ENCODE measurements at places on chromosomes 12 and 14.

GRCh38 chr12:66724026-66724425 is 45.1 kb upstream of the GRIP1 start:
- no peak for DNase-seq

GRCh38 chr12:94261119-94261518 is 112.7 kb downstream of the PLXNC1 start:
- no peak for DNase-seq

- no peak for DNase-seq
These were observed 12.5 kb downstream of the NAA25 start for GRCh38 chr12:112096070-112096469.

DNA sequence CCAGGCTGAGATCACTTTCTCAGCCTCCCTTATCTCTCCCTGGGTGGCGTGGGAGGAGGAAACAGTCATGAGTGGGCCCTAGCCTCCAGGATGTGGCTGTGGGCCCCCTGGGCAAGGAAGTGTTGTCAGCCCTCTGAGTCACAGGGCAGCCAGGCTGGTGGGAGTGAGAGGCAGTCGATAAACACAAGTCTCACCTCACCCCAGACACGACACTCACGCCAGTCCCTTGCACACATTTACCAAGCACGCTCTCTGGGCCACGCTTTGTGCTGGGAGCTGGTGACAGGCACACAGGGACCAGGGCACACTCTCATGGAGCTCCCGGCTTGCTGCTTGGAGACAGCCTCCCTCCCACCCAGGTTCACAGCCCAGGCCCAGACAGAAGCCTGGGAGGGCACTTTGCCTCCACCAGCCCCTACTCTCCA is 1.9 kb upstream of the KRT79 start:
- DNase-seq, result peak; percentile 75

DNA sequence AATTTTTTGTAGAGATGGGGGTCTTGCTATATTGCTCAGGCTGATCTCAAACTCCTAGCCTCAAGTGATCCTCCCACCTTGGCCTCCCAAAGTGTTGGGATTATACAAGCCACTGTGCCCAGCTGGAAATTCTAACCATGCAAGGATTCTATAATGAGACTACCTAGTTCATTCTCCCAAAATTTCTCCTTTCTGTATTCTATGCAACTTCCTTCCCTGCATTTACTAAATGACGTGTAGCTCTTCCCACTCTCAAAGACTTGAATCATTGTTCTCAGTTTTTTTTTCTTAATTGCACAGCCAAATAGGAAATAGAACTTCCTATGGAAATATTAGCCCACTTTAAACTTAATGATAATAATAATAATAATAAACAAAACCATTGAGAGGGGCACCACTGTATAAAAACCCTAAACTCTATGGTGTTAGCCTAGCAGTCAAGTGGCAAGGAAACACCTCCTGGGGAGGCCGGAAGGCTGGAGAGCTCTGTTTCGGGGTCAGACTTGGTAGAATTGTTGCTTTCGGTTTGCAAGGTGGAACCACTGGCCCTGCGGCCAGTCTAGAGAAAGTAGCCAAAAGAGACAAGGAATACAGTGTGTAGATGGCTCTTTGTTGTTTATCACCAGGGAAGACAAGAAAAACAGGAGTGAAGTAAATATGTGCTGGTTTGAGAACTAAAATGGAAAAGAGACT is 40.0 kb upstream of the TESC start:
- DNase-seq, result no peak

- no peak for DNase-seq
These were observed 58.6 kb downstream of the GXYLT1 start for GRCh38 chr12:42086031-42086430.

GRCh38 chr14:101736585-101736984 is 24.9 kb upstream of the PPP2R5C start:
- no peak for DNase-seq

GRCh38 chr12:107983756-107984472 is 145.2 kb upstream of the WSCD2 start:
- peak; percentile 59 for DNase-seq

DNA sequence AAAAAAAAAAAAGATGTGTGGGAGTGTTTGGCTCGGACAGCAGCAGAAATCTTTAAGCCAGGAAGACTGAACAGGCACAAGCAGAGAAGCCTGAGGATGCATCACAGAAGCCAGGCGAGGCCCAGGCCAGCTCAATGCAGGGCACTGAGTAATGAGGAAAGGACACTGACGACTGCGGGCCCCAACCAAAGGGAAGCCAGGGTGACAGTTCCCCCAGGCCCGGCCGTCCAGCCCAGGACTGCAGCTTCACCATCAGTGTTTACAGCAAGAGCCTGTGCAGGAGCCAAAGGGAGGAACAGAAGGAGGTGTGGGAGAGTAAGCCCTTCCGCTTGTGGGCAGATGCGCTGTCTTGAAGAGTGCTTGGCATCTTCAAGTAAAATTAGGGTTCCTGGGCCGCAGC is 205.3 kb upstream of the SFSWAP start:
- no peak for DNase-seq

DNA sequence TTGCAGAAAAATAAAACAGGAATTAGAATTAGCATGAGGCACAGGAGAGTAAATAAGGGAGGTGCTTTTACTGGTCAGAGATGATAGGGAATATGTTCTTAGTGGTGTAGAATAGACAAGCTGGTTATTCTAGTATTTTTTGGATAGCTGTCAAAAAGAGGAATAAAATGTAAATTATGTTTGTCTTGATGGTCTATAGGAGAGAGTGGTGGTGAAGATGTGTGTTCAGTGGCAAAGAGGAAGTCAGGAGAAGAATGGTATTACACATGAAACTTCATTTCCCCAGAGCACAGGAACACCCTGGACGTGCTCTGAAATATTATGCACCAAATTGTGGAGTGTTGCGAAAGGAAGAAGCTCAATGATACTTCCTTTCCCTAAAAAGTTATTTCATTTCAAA is 27.8 kb downstream of the MUCL1 start:
- no peak for DNase-seq

GRCh38 chr12:53365245-53365904 is 14.6 kb upstream of the SP1 start:
- DNase-seq, result no peak

DNA sequence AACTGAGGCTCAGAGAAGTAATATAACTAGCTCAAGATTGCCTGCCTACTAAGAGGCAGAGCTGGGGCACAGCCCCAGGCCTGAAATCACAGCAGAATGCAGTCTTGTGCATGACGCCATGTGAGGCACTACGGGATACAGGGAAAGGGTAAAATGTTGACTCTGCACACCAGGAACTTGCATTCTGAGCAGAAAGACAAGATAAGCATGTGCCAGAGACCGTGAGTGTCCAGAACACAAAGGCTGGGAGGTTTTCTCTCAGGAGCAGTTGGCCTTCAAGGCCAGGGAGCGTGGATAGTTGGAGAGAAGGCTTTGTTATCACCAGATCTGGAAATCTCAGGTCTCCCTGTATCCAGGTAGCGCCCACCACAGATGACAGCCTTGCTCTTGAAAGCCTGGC is 23.2 kb upstream of the MLEC start:
- DNase-seq, result no peak

DNA sequence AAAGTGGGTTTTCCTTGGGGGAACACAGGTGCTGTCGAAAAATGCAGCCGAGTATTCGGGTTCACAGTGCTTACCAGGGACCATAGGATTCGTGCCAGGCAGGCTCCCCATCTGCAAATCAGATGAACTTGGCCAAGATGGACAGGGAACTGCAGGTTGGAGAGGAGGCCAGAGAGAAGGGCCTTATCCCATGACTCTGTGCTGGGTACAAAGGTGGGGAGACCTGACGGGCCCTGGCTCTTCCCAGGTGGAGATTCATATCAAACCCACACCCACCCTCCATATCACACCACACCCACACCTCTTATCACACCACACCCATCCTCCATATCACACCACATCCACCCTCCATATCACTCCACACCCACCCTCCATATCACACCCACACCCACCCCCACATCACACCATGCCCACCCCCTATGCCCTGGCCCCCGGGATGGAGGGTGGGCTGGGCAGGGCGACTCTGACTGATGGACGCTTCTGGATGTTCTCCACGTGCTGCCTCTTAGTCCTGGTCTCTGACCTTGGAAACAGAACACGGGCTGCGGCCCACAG is 319.7 kb downstream of the ADGRD1 start:
- DNase-seq, result no peak

GRCh38 chr14:102462391-102462790 is 47.2 kb downstream of the ANKRD9 start:
- peak; percentile 24 for DNase-seq

DNA sequence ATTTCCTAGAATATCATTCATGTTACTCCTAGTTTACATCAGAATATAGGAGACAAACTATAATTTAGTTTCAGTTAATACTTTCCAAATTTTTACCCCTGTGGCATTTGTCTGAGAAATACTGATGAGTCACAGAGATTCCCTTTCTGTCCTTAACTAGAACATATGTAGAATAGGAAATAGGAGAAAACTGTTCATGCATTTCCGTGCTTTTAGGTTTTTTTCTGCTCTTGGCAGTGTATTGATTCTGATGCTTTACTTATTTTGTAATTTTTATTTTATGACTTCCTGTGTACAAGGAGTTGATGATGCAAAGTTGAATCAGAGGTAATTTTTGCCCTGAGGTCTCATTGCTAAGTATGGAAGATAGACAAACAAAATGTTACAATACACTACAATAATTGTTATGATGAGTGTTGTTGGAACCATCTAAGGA is 23.0 kb downstream of the MNAT1 start:
- peak; percentile 61 for DNase-seq

DNA sequence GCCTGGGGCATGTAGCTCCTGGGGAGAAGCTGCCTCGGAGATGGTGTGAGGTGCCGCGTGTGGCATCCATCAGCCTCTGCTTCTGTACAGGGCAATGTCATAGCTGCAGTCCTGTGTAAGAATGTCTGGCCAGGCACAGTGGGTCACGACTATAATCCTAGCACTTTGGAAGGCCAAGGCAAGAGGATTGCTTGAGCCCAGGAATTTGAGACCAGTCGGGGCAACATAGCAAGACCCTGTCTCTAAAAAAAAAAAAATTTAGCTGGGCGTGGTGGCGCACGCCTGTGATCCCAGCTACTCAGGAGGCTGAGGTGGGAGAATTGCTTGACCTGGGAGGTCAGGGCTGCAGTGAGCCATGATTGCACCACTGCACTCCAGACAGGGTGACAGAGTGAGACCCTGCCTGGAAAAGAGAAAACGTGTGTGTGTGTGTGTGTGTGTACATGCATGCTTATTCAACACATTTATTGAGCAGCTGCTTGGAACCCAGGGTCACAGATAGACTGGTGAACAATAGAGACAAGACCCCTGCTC is 24.1 kb downstream of the RHOF start:
- DNase-seq, result no peak

DNA sequence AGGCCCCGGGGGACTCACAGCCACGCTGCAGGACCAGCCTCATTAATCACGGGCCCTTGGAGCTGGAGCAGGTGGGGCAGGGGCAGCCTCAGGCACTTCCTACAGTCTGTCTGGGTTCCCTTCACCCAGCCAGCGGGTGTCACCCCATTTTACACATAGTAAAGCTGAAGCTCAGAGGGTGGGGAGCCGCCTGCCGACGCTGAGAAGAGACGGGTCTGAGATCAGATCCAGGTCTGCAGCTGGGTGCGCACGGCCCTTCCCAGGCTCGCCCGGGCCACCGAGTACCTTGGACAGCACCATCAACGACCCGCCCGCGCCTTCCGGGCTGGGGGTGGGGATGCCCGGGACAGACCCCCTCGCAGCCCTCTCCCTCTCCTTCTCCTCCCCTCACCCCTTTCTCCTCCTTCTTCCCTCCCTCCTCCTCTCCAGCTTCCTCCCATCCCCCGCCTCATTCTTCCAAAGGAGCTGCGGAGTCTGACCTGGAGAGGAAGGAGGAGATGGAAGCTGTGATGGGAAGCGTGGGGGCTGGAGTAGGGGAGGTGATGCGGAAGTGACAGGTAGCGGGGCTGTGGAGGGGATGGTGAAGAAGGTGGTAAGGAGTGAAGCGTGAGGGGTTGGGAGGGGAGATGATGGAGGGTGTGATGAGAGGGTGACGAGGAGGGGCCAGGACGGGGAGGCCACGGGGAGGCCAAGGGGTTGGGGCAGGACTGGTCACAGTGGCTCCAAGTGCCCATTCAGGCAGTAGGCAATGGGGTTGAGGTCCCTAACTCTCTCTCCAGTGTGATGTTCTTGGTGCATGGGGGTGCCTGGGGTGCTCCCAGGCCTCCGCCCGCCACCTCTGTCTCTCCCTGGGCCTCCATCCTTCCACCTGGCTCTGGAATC is 8.8 kb downstream of the DTX1 start:
- no peak for DNase-seq

- DNase-seq, result peak; percentile 84
These were observed 74.9 kb downstream of the NOVA1 start for GRCh38 chr14:26522967-26523366.

DNA sequence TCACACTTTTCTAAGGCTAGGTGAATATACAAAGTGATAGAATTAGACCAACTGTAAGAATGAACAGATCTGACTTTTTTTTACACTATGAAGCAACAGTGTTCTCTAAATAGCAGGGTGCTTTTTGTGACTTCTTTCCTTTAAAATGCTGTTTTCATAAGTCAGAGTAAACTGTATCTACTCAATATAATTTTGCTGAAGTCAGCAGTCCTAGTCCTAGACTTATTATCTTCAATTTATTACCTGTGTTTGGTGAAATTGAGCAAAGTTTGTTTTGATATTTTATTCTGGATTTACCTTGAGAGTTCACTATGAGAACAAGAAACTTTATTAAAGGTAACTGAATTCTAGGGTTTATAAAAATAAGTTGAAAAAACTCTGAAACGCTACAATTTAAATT is 651.3 kb upstream of the MIS18BP1 start:
- DNase-seq, result no peak

GRCh38 chr14:87387806-87388205 is 605.2 kb downstream of the GALC start:
- no peak for DNase-seq

- DNase-seq, result no peak
These were observed 30.2 kb downstream of the ADCY6 start for GRCh38 chr12:48758737-48759136.

DNA sequence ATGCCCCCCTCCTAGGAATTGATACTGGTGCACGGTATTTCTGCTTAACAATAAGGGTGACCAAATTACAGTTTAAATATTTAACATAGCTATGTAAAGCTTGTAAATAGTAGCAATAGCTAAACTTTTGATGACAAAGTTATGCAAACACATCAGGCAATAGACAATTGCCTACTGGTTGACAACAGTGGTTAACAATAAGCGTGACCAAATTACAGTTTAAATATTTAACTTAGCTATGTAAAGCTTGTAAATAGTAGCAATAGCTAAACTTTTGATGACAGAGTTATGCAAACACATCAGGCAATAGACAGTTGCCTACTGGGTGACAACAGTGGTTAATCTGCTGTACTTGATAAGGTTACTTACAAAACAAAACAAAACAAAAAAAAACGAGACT is 886.5 kb upstream of the FLRT2 start:
- no peak for DNase-seq

DNA sequence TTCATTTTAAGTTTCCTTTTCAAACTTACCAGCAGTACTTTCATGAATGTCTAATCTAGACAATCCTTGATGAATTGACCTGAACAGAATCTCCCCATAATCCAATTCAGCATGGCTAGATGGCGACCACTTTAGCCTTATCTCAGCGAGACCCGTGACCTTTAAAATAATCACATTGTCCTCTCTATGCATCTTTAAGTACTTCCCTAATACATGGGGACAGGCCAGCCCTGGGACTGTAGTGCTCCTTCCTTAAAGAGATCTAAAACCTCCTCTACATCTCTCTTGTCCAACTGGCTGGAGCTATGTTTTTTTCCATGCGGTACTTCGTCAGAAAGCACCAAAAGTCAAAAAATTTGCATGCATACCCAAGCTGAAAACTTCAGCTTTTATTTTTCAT is 746.0 kb downstream of the VRK1 start:
- no peak for DNase-seq
